Activated CD4-positive, alpha-beta T cell treated with anti-CD3 and anti-CD28 coated beads for 36 hours (primary cell): ENCODE measurements at places on chromosomes 1 and 21. TPM values are rescaled to one million over a fixed set of nuclear protein-coding genes. Genes with fewer than 3 reads are reported as not detected.

DNA sequence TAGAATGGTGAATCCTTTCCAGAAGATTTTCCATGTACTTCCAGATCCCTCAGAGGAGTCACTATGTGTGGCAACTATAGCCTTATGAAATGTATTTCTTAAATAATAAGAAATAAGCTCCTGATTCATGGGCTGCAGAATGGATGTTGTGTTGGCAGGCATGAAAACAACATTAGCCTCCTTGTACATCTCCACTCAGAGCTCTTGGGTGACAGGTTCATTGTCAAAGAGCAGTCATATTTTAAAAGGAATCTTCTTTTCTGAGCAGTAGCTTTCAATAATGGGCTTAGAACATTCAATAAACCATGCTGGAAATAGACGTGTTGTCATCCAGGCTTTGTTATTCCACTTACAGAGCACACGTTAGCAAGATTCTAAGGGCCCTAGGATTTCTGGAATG, 96.6 kb downstream of the CDC7 start:
- no peak for DNase-seq
- H3K4me1 ChIP-seq: peaks cover 12% of the 10 kb centered on the region
- H3K27me3 ChIP-seq: peaks cover 5% of the 10 kb centered on the region

DNA sequence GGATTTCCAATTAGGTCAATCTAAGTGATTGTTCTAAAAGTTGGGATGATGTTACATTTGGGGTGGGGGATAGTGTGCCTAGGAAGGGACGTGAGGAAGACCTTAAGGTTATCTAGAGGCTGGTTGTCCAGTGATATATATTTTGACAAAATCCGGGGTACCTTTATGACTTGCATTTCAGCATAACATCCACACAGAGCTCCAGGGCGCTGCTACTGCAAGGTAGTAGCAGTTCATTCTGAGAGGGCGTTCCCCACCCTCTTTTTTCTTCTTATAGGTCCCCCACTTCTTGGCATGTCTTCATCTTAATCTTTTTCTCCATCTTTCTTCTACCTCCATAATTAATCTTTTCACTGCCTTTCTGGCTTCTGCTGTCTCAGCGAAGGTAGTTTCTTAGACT, 161.9 kb downstream of the CACNA1E start:
- H3K27me3 ChIP-seq: peaks cover 15% of the 10 kb centered on the region
- H3K27ac ChIP-seq: no peak overlapping the region
- H3K36me3 ChIP-seq: no peaks in the 10 kb centered on the region
- no peak overlapping the region for H3K4me3 ChIP-seq
- no peak for DNase-seq

DNA sequence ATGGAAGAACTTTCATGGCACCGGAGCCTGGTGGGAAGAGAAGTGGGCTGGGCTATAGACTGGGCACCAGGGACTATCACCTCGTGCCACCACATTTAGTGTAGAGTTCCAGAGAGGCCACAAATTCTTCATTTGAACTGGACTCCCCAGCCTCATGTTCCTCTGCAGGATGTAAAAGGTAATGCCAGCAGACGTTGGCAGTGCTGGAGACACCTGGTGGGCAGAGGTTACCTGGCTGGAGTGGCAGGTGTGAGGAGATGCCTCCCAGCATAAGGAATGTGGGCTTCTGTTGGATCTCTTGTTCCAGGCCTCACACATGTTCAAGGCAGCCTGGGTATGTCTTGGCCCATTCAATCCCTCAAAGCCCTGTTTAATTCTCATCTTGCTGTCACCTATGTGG, 35.2 kb downstream of the TEX35 start:
- no peak for DNase-seq
- H3K4me3 ChIP-seq: no peak overlapping the region
- H3K27ac ChIP-seq: no peak overlapping the region
- H3K27me3 ChIP-seq: no peaks in the 10 kb centered on the region

DNA sequence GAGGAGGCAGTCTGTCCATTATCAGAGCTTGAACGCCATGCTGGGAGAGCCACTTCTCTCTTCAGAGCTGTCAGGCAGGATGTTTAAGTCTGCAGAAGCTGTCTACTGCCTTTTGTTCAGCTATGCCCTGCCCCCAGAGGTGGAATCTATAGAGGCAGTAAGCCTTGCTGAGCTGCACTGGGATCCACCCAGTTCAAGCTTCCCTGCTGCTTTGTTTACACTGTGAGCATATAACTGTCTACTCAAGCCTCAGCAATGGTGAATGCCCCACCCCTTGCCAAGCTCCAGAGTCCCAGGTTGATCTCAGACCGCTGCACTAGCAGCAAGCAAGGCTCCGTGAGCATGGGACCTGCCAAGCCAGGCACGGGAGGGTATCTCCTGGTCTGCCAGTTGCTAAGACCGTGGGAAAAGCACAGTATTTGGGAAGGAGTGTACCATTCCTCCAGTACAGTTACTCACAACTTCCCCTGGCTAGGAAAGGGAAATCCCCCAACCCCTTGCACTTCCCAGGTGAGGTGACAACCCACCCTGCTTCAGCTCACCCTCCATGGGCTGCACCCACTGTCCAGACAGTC, 32.5 kb downstream of the RGS13 start:
- no peak overlapping the region for H3K4me3 ChIP-seq
- DNase-seq: no peak
- H3K36me3 ChIP-seq: no peaks in the 10 kb centered on the region

Gene OLIG2
- not detected for total RNA-seq

Gene AK5
- total RNA-seq: 9.9 TPM
